Stimulated activated CD4-positive, alpha-beta T cell treated with anti-CD3 and anti-CD28 coated beads, Interleukin-1b, Interleukin-23, amount 100 ng/mL, for 48 hours (primary cell): ENCODE measurements at places on chromosomes 2 and 18.

GRCh38 chr18:55748227-55748738 is 160.3 kb upstream of the TCF4 start:
- DNase-seq, result no peak

GRCh38 chr18:29501952-29502351 is 1325.0 kb upstream of the CDH2 start:
- DNase-seq, result no peak

DNA sequence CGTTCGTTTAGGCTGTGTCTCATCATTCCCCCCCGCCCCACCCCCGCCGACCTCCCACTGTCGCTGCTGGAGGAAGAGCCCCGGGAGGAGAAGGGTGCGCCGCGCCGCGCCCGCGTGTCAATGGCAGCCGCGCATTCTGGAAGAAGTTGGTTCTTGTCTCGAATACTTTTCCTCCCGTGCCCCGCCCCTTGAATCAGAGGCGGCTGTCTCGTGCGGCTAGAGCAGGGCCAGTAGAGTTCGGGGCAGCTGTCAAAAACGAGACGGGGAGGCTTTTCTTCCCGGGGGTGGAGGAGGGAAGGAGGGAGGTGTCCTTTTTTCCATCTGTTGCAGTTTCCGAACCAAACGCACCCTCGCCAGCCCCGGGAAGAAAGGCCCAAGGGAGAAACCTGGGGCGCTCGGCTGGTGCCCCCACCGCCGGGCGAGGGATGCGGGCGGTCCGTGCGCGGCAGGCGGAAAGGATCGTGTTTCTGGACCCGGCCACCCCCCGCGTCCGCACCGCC is 410 bp upstream of the TGIF1 start:
- DNase-seq, result no peak

GRCh38 chr2:57097855-57098254 is 914.1 kb downstream of the CCDC85A start:
- no peak for DNase-seq

DNA sequence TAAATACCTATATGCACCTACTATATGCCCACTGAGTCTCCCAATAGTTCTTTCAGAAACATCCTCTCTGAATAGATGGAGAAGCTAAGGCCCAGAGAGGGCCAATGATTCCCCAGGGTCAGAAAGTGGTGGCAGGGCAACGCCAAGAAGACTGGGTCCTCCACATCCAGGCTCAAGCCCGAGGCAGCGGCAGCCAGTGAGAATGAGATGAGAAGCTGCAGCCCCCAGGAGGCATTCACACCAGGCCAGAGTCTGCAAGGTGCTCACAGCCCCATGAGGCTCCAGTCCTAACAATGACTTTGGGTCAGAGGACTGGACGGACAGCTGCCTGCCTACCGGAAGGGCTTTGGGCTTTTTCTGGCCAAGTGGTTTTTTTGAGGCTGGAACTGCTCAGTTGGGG is 3.5 kb downstream of the TEX261 start:
- DNase-seq, result no peak

- no peak for DNase-seq
These were observed 233.7 kb downstream of the PRKCE start for GRCh38 chr2:45885171-45885621.

- DNase-seq, result no peak
These were observed 76.1 kb downstream of the SCG2 start for GRCh38 chr2:223526106-223526505.

GRCh38 chr2:229137639-229138038 is 133.4 kb downstream of the PID1 start:
- DNase-seq, result no peak

DNA sequence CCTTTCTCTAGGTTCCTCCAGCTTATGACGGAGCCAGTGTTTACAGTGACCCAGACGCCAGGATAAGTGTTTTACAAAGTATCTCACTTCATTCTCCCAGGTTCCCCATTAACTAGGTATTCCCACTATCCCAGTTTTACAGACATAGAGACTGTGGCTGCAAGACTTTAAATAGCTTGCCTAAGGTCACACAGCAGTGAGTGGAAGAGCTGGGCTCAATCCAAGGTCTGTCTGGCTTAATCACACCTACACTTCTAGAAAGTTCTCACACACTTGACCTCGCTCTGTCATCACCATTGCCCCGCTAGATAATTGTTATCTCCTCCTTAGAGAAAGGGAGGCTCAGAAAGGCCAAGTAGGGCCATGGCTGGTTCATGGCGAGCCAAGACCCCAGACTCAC is 110.2 kb downstream of the ANTXR1 start:
- no peak for DNase-seq

- no peak for DNase-seq
These were observed 119.1 kb upstream of the OTX1 start for GRCh38 chr2:62931536-62931935.

DNA sequence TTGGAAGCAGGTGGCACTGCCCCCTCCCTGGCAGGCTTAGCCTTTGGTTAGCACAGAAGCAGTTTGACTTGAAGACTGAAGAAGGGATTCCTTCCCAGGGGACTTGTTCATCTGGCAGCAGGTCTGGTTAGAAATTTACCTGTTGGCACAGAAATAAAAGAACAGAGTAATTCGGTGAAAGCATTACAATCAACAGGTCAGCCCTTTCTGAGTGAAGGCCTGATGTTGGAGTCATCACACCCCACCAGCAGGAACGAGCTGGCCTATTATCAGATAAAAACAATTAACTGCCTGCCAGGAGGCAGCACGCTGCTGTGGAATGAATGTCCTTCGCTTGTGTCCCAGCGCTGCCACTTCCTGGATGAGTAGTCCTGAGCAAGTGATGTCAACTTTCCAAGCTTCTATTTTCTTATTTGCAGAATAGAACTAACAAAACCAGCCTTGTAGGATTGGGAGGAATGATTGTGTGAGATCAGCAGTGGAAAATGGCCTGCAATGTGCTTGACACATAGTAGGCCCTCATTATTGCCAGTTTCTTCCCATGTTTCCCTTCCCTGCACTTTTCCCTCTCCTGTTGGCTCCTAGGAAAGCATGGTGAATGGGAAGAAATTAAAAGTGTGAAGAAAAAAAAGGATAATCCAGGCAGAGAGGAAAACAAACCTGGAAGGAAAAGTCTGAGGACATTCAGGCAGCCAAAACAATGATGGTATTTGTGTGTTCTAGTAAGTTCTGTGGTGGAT is 29.0 kb downstream of the LGALSL start:
- no peak for DNase-seq

DNA sequence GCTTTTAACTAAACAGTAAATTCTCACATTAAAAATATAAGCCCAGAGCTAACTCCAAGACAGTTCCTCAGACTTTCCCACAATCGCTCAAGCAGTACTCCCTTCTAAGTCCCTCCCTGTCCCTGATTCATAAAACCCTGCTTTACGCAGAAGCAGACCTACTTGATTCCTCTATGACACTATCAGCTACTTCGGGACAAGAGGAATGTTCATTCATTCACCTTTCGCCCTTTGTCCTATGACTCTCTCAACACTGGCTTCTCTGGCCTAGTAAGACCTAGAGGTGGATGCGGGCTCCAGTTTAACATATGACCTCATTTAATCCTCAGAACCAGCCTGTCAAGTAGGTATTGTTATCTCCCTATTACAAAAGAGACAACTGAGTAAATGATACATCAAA is 10.2 kb downstream of the LPIN2 start:
- no peak for DNase-seq

DNA sequence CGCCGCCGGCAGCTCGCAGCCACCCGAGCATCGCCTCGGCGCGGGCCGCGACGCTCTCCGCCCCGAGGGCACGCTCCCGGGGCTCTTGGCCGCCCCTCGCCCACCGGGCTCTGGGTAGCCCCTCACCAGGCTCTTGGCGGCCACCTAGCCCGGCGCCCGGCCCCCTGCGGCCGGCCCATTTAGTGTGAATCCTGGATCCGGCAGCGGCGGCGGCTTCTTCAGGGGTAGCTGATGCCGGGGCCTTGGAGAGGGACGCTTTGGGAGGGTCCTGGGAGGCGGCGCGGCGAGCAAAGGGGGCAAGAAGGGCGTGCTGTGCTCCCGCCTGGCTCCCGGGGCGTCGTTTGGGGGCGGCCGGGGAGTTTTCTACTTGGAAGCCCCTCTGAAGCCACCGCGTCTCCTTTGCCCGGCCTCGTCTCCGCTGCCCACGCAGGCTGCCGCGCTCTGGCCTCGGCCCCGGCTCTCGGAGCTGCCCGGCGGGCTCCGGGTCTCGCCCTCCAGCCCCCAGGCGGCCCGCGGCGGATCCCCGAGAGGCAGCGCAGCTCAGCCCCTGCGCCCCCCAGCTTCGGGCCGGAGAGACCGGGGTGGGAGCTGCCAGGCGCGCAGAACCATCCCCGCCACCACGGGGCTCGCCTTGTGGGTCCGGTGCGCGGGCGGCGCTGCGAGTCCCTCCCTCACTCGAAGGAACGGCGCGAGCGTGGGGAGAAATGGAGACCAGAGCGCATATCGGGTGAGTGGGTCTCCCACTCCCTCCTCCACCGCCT is 509 bp downstream of the PIEZO2 start:
- DNase-seq, result no peak

GRCh38 chr2:48287976-48288375 is 242.0 kb upstream of the STON1 start:
- DNase-seq, result no peak

- no peak for DNase-seq
These were observed 43.5 kb upstream of the TTC39C start for GRCh38 chr18:23971097-23971440.
